ENCODE measurements at places on chromosomes 1 and 21.

GRCh38 chr1:66633159-66633558, 99.2 kb downstream of the SGIP1 start:
- DNase-seq = no peak

- DNase-seq = no peak
These were observed 250.6 kb upstream of the RRP15 start for GRCh38 chr1:218034468-218034867.

DNA sequence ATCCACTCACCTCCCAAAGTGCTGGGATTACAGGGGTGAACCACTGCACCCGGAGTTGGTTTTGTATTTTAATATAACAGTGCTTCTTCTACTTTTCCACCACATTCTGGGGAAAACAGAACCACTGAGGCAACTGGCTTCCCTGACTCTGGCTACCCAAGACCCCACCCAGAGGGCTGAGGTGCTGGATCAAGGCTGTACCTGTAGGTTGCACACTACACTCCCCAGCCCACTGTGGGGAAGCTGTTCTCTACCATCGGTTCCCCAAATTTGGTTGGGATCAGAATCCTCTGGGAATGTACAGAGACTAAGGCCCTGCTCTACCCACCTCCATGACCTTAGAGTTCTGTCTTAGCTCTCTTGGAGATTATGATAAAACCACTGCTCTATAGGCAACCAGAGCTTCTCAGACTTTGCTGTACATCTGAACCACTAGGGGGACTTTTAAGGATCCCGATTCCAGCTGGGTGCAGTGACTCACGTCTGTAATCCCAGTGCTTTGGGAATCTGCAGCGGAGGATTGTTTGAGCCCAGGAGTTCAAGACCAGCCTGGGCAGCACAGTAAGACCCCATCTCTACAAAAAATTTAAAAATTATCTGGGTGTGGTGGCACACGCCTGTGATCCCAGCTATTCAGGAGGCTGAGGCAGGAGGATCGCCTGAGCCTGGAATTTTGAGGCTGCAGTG, 51.6 kb downstream of the GNG4 start:
- DNase-seq = no peak

- peak; percentile 16 for DNase-seq
These were observed 1.3 kb downstream of the NTNG1 start for GRCh38 chr1:107142140-107142542.

DNA sequence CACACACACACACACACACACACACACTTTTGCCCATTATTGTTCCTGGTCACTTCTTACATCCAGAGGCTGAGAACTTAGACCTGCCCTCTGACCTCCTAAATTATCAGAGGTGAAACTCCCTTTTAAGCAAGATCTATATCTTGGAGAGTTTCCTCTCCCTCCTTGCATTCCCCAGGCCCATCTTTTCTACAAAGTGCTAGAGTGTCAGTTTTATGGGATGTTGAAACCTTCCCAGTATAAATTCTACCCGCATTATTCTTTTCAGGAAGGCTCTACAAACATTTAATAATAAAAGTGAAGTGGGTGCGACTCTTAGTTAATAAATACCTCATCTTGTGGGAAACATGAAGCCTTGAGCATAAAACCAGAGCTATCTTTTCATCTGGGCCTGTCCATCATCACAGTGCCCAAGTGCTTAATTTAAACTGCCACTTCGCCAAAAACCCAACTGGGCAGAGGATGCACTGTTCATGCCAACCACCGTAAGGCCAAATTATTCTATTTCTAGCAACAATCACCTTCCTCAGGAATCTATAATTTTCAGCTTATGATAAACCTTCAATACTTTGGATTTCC, 458.2 kb upstream of the RUNX1 start:
- DNase-seq = no peak

GRCh38 chr1:231625975-231626534, 535 bp upstream of the DISC1 start:
- no peak for DNase-seq

GRCh38 chr1:52096216-52096615, 40.1 kb downstream of the BTF3L4 start:
- no peak for DNase-seq

DNA sequence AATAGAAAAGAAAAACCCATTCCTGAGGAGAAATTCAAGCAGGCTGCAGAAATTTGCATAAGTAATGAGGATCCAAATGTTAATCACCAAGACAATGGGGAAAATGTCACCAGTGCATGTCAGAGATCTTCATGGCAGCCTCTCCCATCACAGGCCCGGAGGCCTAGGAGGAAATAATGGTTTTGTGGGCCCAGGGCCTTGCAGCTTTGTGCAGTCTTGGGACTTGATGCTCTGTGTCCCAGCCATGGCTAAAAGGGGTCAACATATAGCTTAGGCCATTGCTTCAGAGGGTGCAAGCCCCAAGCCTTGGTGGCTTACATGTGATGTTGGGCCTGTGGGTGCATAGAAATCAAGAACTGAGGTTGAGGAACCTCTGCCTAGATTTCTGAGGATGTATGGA, 22.7 kb downstream of the RAB3GAP2 start:
- DNase-seq = no peak

DNA sequence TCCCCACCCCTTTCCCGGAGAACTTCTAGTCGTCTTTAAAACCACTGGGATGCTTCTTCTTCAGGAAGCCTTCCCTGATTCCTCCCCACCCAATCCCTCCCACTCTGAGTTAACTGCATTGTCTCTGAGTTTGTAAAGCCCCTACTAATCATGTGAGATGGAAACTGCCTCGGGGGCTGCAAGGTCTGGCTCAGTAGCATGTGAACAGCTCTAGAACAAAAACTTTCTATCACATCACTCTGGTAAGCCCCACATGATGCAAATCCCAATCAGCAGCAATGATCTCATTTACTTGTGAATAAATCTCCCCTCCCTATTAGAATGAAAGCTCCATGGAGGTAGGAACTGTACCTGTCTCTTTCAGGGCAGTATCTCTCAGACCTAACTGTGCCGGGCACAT, 141.0 kb upstream of the JUN start:
- DNase-seq = no peak

DNA sequence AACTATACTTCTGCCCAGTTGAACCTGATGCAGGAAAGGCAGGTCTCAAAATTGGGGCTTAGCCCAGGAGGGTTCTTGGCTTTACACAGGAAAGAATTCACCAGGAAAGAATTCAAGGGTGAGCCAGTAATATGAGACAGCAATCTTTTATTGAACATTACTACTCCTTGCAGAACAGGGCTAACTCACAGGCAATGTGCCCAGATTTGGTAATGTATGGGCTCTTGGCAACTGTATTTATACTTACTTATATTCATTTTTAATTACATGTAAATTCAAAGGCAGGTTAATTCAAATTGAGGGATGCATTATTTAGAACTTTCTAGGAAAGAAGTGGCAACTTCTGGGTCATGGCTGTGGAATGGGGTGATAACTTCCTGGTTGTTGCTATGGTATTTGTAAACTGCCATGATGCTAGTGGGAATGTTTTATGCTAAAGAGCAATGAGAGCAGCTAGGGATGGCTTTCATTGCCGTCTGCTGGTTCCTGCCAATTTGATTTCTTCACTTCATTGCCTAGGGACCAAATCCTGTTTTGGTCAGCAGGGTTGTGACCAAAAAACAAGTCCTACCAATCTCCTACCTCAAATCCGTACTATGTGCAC, 107.5 kb downstream of the CHRM3 start:
- DNase-seq = no peak

- DNase-seq = no peak
These were observed 16.5 kb upstream of the AGTRAP start for GRCh38 chr1:11719313-11720032.

DNA sequence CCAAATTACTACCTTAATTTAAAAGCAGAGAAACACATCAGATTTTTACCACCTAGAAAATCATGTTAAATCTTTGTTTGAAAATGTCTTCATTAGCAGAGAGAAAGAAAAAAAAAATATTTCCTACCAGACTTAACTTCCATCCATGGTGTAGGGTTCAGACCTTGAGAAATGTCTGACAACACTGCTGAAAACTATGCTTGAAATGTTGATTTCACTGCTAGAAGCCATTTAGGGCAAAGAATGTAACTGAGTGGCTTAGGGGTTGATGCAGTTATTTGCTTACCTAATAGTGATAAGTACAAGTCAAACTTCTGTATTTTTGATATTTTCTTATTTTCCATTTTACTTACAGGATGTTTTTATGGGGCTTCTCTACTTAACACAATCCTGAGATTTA, 495.6 kb upstream of the NEGR1 start:
- no peak for DNase-seq

GRCh38 chr1:54965624-54966340, 14.6 kb upstream of the TMEM61 start:
- DNase-seq = no peak

DNA sequence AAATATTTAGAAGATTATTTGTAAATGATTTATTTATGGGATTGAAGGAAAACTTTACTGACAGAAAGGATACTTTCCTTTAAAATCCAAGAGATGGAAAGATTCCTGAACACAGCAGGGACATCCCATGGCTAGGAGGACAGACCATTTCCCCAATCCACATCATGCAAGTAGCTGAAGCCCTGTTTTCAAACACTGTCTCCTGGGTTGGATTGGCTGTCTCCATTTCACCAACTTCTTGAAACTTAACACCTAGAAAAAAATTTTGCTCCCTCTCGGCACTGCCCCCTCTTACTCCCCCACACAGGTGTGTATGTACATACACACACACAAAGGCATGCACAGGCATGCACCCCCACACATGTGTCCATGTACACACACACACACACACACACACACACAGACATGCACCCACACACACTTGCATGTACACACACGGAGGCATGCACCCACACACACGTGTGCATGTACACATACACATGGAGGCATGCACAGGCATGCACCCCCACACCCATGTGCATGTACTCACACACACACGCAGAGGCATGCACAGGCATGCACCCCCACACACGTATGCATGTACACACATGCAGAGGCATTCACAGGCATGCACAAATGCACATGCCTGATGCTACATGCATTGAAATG, 320.0 kb downstream of the CHRM3 start:
- no peak for DNase-seq

DNA sequence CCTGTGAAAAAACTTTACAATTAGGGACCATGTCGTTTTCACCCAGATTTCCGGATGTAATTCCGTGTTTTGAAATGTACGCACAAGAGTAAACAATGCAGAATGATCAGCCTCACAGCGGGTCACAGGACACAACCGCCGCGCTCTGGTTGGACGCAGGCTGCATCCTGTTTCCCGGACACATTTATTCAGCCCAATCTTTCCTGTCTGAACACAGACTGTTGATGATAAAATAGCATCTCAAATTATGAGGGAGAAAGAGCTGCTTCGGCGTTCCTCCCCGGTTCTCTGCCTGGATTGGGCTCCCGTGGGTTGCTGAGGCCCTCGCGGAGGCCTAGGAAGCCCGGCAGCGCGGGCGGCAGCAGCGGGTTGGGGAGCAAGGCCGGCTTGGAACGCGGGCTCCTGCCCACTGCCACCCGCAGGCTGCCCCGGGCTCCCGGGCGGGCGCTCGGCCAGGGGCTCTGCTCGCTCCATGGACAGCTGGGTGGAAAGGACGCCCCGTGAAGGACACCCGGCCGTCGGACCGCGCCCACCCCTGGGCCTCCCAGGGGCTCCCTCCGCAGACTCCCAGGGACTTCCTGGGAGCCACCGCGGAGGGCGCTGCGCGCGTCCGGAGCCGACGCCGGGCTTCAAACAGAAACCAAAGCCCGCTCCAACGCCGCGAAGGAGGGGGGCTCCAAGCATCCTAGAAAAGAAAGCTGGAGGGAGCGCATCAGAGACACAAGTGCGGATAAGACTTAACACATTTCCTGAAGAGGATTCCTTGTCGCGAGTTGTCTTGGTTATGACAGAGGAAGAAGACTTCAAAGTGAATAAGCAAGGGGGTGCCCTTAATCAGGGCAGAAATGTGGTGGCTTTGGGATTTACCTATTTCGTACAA, 122.3 kb downstream of the ESRRG start:
- DNase-seq = peak; percentile 64

DNA sequence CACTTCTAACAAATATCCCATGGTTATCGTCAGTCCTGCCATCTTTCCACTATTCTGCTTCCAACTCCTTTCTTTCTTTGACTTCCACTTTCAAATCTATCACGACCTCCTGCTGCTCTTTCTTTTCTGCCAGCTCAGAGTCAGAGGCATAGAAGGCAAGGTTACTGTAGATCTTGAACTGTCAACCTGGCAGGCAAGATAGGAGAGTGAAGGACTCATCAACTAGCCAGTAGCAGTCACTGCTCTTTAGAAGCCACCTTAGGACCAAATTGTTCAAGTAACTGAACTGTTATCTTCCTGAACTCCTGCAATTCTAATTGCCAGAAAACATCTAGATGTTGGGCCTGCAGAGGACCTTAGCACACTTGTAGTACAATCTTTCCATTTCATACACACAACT, 13.1 kb upstream of the FCER1A start:
- no peak for DNase-seq

DNA sequence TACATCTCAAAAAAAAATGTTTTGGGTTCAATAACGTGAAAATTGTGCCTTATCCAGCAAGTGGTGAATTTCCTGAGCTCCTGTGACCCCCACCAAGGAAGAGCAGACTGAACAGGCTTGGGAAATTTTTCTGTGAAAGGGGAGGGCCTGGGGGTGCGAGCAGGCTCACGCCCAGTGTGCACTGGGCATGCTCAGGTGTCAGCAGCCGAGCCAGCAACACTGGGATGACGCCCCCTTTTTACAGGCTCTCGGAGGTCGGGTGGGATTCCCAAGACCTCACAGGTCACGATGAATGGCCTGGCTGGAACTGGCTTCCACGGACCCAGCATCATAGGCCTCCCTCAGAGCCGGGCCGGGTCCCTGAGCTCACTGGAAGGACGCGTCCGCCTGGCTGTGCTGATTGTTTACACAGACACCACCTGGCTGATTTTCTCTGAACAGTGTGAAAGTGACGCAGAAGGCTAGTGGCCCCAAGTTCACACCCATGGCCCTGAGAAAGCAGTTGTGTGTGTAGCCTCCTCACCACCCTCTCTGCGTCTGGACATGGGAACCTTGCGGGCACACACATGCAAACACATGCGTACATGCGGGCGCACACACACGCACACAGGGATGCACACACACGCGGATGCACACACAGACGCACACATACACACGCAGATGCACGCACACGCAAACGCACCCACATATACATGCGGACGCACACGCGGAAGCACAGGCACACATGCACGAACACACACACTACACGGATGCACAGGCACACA, 9.2 kb downstream of the CSTB start:
- DNase-seq = no peak

GRCh38 chr1:11878081-11878890, 19.5 kb upstream of the NPPB start:
- no peak for DNase-seq

- no peak for DNase-seq
These were observed 5.7 kb upstream of the SVBP start for GRCh38 chr1:42822800-42823392.

DNA sequence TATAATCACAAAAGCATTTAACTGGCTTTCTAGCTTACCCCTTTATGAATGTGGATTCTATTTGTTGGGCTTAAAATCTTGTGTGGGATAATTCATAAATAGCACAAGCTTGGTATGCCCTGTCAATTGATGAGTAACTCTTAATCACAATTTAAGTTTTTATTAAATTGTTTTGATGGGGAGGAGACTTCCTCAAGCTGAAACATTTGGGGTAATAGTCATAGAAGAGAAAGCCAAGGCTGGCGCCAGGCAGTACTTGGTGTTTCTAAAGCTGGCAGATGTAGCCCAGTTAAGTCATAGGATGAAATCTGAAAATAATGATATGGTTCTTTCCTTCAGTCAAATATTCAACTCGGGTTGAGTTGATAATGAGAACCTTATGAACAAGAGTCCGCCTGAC, 167.2 kb downstream of the FMN2 start:
- DNase-seq = no peak
